Omental fat pad (tissue), 4 donors: ENCODE measurements at places on chromosomes 7 and 10.

DNA sequence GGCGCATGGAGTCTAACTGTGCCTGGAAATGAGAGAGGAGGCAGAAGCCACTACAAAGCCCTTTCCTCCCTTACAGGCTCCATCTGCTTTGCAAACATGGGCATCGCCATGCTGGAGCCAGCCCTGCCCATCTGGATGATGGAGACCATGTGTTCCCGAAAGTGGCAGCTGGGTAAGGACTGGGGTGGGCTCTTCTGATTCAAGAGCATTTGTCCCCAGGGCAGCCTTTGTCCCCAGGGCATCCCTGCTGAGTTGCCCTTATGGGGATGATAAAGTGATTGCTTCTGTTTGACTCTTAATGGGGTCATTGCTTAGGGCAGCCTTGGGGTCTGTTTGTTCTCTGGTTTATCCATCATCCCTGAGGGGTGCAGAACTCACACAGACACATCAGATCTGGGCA is 16.8 kb downstream of the SLC18A2 start:
- no peak for DNase-seq

GRCh38 chr7:120554960-120555571 is 282.1 kb downstream of the KCND2 start:
- DNase-seq, result no peak

- no peak for DNase-seq
Measured at GRCh38 chr10:44811072-44811471, 100.1 kb upstream of the TMEM72 start.

GRCh38 chr7:134477954-134478353 is 19.1 kb upstream of the AKR1B1 start:
- no peak for DNase-seq

DNA sequence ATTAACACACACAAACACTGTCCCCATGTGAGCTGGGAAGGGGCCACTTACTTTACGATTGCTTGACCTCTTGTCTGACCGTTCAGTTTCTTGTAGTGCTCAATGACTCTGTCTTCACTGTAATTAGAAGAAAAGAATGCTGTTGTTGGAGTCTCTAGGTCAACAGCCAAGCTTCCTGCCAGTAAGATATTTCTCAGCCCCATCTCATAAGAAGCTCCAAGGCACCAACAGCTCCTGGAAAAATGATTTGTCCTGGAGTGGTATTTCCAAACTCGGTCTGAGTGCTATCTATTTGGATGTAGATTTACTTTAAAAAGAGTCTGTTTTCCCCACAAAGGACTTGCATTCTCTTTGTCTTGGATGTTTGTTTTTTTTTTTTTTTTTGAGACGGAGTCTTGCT is 153.7 kb downstream of the PRPF18 start:
- DNase-seq, result no peak

- no peak for DNase-seq
Measured at GRCh38 chr7:155191901-155192478, 105.7 kb upstream of the INSIG1 start.

DNA sequence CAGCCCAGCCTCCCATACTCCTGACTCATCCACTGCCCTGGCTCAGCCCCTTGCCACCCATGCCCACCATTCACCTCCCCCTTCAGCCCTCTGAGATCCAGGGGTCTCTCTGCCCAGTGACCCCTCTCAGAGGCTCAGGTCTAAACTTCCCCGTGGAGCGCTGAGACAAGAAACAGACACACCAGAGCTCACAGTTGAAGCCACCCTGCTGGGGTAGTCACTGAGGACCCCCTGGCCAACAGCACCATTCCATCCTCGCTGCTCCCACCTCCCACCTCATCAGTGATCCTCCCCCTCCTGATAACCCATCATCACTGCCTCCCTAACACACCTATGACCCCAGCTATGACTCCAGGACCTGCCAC is 100.7 kb downstream of the GRID1 start:
- no peak for DNase-seq

DNA sequence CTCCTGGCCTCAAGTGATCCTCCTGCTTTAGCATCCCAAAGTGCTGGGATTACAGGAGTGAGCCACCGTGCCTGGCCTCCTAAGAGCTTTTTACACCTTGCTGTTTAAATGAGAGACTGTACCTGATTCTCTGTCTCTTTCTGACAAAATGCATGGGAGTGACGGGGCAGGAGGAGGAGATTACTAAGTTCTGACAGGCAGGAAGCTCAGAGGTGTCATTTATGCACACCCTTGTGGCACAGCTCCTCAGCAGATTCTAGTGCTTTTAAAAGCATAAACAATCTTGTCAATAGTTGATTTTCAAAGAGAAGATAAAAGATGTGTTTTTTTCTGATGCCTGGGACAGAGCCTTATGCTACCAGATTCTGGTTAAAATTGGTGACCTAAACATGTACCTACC is 39.7 kb upstream of the STEAP4 start:
- no peak for DNase-seq

DNA sequence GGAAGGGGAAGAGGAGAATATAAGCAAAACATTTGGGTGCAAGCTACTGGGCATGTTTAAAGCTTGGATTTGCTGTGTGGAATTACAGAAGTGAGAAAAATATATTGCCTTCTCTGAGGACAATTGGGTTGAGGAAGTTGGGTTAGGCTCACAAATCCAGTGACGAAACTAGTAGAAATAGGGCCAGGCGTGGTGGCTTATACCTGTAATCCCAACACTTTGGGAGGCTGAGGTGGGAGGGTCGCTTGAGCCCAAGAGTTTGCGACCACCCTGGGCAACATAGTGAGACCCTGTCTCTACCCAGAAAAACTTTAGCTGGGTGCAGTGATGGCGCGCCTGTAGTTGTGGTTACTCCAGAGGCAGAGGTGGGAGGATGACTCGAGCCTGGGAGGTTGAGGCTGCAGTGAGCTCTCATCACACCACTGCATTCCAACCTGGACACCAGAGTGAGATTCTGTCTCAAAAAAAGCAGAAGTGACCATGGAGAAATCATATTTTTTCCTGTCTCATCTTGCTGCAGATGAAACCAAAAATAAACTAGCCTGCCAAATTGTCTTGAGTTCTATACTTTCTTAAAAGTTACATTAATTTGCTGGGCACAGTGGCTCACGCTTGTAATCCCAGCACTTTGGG is 22.4 kb downstream of the NRBF2 start:
- DNase-seq, result no peak

DNA sequence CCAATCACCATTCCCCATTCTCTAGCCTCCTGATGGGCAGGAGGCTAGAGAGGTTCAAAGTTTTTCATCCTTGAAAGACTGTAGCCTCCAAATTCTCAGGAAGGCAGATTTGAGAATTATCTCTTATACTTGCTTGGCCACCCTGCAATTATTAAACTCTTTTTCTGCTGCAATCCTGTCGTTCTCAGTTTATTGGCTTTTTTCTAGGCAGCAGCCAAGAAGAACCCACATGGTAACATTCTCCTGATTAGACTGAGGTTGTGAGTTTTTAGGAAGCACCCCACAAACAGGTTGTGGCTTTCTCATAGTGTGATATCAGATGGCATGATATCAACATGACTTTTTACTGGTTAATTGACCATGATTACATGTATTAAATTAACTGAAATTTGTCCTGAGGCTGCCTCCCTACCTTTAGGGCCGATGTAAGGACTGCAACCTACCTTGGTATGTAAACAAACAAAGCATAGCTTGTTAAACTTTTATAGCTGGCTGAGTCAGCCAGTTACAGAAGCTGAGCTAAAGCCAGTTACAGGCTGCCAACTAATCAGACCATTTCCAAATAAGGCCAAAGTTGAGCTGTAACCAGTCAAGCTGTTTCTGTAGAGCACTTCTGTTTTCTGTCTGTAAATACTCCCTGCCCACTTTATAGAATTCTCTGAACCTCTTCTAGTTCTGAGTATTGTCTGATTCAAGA is 3.2 kb upstream of the ZNF248 start:
- no peak for DNase-seq

DNA sequence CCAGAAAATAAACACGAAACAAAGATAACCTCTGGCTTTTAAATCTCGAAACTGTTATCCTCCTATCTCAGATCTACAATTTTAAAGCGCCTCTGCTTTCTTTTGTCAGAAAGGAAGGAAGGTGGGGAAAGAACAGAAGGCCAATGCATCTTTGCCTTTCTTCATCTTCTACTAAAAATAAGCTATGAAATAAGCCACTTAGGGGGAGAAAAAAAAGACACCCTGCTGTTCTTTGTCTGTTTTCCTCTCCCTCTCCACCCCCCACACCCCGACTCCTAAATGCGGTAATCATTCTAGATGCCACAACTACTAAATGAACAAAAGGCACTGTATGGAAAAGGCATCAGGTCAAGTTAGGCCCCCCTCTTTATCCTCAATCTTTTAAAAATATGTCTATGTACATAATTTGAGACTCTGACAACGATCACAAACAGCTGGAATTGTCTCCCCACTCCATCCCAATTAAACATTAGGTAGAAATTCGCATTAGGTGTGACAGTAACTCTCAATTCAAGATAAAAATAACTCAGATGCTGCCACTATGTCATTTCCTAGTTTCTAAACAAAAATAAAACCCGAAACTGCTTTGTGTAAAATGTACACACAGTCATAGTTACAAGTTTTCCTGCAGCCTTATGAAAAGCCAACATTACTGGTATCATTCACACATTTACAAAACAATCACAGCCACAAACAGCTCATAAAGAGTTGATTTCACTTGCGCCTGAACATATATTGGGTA is 2.4 kb downstream of the UBE2H start:
- no peak for DNase-seq

DNA sequence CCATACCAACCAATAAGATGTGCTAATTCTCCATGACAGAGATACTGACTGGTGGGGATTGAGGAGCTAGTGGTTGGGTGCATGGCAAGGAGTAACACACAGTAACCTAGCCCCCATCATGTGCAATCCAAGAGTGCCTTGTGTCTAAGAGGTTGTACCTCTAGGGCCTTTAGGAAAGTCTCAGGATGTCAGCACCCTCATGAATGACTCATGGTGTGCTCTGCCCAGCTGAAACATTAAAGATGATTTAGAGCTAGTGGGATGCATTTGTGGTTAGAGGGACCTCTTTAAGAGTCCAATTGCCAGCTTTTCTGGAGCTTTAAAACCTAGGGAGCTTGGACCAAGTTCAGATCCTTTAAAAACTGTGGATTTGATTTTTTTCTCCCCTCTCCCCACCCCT is 181.1 kb downstream of the HERPUD2 start:
- DNase-seq, result no peak

GRCh38 chr10:48981310-48981907 is 41.8 kb upstream of the LRRC18 start:
- DNase-seq, result no peak

- DNase-seq, result no peak
Measured at GRCh38 chr7:156547884-156548561, 92.6 kb upstream of the RNF32 start.

DNA sequence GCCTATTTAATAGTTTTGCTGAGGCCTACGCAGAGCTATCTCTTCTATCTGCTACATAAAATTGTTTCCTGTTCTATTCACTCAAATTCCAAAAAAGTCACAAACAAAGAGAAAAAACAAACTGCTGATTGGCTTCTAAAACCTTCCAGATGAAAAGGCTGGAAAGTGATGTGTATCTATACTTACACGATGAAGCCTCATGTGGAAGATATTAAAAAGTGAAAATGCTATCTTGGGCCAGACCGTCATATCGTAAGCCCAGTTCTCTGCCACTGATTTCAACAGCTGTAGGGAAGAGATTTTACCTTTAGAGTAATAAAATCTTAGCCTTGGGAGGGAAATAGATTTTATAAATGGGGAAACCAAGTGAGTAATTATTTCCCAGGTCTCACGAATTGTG is 394.8 kb downstream of the KIF20B start:
- no peak for DNase-seq

GRCh38 chr10:123259791-123260190 is 105.6 kb downstream of the BUB3 start:
- no peak for DNase-seq

DNA sequence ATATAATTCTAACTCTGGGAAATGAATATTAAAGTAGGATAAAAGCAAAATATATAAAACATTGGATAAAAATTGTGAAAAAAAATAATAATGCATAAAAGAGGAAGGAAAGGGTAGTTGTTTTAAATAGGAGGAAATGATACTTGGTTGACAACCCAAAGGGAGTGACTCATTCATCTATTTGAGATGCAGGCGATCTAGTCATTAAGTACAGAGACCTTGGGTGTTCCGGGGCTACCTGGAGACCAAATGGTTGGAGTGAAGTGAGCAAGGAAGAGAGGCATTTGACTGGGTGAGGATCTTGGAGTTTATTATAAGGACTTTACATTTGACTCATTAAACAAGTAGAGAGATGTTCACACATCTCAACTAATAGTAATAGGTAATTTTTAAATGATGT is 111.0 kb downstream of the LRRTM3 start:
- no peak for DNase-seq

GRCh38 chr7:33928986-33929385 is 23.6 kb downstream of the BMPER start:
- no peak for DNase-seq

DNA sequence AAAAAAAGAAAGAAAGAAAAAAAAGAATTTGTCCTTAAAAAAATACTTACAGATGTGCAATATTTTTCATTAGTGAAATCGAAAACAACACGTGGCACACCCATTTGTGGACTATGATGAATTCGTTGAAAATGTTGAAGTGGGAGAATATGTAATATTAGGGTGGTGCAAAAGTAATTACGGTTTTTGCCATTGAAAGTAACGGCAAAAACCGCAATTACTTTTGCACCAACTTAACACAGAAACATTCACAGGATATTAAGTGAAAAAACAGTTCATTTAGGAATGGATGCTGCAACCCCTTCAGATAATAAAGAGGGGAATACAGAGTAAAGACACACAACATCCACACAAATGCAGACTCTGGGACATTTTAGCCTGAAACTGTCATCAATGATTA is 96.0 kb downstream of the CALN1 start:
- no peak for DNase-seq

GRCh38 chr10:63157845-63158624 is 24.9 kb downstream of the NRBF2 start:
- DNase-seq, result no peak

DNA sequence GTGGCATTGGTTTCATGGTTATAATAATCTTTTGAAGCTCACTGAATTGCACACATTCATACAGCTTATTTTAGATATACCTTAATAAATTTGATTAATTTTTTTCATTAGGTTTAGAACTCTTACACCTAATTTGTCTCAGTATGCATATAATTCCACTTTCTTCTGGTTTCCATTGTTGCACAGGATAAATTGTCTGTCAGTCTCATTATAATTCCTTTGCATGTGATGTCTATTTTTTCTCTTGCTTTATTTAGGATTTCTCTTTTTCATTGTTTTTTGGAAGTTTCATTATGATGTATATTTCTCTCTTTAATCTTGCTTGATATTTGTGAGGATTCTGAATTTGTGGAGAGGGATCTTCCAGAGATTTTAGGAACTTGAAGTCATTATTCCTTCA is 84.7 kb downstream of the ARL5B start:
- DNase-seq, result no peak

- no peak for DNase-seq
Measured at GRCh38 chr7:114554781-114555537, 140.3 kb downstream of the FOXP2 start.

- no peak for DNase-seq
Measured at GRCh38 chr7:11831156-11831735, 752 bp downstream of the THSD7A start.

DNA sequence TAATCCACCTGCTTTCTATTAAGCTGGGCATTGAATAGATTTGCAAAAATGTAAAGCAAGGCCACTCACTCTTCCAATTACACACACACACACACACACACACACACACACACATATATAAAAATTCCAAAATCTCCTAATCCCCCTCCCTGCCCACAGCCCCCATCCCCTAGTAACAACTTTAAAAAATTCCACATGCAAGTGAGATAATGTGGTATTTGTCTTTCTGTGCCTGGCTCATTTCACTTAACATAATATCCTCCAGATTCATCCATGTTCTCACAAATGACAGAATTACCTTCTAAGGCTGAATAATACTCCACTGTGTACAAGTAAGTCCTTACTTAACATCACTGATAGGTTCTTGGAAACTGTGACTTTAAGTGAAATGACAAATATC is 24.2 kb downstream of the SH2D4B start:
- no peak for DNase-seq
